SJSA1 (cell line): ENCODE measurements at places on chromosomes 3 and 15. TPM values are rescaled to one million over a fixed set of nuclear protein-coding genes. Genes with fewer than 3 reads are reported as not detected.

GRCh38 chr15:99969261-99969920 lies 236.2 kb upstream of the LYSMD4 start:
- DNase-seq = no peak

Gene SAMD7
- total RNA-seq = not detected in 2 replicates

Gene UNC13C
- total RNA-seq = not detected in 2 replicates

DNA sequence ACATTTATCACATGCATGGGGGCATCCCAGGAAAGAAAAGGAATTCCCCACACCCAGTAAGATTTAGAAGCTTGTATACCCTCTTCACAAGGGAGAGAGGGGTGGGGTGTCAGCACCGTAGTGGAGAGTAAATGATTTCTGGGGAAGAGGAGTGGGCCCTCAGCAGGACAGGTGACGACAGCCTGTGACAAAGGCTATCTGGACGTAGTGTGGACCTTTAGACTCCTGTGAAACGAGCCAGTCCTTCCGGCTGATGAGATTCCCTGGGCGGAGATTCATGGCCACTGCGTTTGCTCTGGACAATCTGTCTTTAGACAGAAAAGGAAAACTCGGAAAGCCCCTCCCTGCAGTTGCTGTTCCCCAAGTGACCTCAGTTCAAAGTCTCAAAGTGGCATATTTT lies 1.7 kb upstream of the FAM3D start:
- DNase-seq = peak; percentile 3

DNA sequence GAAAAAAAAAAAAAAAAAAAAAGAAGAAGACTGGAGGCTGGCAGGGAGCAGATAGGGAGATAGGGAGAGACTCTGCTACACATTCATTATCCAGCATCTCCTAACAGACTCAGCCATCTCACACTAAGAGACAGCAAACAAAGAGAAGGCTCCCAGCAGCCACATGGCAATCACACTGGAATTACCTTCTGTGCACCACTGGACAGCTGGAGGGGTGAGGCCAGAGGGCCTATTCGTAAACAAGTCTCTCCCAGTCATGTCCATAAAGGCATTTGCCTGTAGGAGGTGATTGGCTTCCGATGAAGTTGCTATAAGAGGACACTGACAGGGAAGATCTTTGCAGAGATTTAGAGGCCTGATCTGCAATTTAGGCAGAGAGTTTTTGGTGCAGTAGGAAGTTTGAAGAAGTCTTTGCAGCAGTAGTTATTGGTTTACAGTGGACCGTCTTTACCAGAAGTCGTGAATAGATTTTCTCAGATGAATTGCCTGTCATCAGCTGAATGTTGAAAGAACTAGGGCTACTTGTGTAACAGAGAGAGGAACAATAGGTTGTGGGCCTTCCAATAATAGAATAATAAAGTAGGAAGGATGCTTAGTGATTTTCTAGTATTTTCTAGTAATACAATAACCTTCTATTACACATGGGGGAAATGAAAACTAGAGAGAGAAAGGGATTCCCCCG lies 89.7 kb downstream of the TP63 start:
- no peak for DNase-seq

Gene GOLIM4
- 55.9 and 77.8 TPM in 2 replicates for total RNA-seq

Gene CCR9
- not detected in 2 replicates for total RNA-seq

Gene POLQ
- total RNA-seq = 8.0 and 9.1 TPM in 2 replicates

Gene ASTE1
- total RNA-seq = 4.9 TPM in 2 replicates

DNA sequence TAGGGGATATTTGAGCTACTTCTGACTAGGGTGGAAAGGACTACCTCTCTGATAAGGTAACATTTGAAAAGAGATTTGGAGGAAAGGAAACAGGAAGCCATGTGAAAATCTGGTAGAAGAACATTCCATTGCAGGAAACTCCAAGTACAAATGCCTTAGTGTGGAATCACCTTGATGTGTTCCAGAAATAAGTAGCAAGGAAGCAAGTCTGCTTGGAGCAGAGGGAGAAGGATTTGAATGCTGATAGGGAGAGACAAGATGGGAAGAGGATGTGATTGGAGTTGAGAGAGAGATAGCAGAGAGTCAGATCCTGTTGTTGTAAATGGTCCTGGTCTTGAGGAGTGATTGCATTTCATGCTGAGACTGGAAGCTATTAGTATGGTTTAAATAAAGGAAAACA lies 335.1 kb upstream of the DCBLD2 start:
- DNase-seq = no peak

GRCh38 chr3:109132801-109133473 lies 3.6 kb upstream of the C3orf85 start:
- DNase-seq = no peak

- DNase-seq = no peak
Measured at GRCh38 chr3:34053626-34054025, 255.2 kb downstream of the PDCD6IP start.

Gene ZNF501
- 0.53 and 4.4 TPM in 2 replicates for total RNA-seq

Gene SUCNR1
- total RNA-seq = 0.05 TPM in 1 of 2 replicates, not detected in the other

Gene CCDC39
- total RNA-seq = not detected in 2 replicates

DNA sequence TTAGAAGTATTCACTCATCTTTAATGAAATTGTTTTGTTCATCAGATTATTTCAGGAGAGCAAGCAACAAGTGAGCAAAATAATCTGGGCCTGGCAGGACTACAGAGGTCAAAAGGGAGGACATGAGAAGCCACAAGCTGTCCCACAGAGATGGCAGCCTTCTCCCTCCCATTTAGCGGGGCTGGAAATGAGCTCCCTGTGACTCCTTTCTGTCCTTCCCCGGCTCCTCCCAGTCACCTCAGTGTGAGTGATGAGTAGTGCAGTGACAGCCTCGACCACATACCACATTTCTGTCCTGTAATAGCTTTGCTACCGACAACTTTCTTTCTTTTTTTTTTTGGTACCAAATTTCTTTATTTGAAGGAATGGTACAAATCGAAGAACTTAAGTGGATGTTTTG lies 38.0 kb downstream of the RAB7A start:
- DNase-seq = no peak

GRCh38 chr3:16546186-16547010 lies 32.9 kb upstream of the RFTN1 start:
- DNase-seq = no peak

DNA sequence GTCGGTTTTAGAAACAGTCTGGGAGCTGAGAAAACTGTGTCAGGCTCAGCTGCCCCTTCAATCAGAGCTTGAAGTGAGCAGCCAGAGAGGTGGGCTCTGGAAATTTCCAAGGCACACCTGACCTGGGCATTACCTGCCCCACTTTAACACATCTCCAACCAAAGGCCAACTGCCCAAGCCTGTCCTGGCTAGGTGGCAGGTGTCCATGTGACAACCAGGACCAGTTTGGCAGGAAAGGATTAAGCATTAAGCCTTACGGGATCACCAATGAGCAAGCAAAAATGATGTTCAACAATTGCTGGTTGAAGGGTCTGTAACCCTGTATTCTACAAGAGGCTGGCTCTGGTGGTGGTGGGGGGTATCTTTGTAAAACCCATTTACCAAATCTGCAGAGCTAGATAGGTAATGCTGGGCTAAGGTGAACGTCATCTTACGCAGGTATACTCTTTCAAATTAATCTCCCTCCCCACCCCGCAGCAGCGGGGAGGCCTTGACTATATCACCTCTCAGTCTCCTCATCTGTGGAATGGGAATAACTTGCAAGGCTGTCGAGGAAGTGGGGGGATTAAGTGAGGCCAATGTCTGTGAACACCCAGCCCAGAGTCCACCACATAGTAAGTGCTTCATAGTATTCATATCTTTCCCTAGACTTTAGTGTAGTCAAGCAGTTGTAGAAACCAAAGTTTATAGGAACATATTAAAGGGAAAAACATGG lies 183.2 kb downstream of the MEGF11 start:
- DNase-seq = no peak

DNA sequence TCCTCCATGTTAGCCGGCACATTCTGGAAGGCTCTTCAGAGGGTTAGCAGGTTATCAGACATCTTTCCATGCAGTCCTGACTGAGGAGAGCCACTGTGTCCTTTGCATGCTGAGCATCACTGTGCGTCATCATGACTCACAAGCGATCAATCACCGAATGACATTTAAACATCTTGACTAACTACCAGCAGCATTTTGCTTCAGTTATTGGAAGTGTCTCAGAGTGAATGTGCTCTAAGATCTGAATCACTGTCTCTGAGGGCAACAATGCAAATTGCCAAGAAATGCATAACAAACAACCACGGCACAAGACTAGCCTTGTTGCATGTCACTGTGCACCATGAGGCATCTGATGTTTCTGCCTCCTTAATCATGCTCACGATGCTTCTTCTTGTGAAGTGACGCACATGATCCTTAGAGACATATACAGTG lies 18.3 kb upstream of the ATP8B4 start:
- peak; percentile 65 for DNase-seq

DNA sequence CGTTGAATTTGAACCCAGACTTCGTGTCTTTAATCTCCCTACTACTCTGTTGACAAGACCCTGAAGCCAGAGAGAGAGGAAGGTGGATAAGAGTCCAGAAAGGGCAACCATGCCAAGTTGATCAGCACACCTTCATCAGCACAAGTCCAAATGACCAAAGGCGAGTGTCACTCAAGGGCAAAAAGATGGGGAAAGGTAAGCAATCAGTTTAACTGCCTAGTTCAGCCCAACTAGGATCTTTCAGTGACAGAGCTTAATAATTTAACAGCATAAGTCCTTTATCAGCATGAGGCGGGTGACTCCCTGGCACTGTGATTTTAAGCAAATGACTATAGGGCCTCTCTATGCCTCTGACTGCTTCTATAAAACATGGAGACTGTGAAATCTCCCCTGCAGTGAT lies 6.2 kb downstream of the SUCLG2 start:
- DNase-seq = no peak

GRCh38 chr3:39287216-39288164 lies 7.7 kb upstream of the CX3CR1 start:
- DNase-seq = no peak
